ENCODE measurements at places on chromosomes 11 and 22.

- no peak for DNase-seq
Measured at GRCh38 chr11:45794169-45794568, 10.8 kb upstream of the SLC35C1 start.

GRCh38 chr11:114285599-114285998 lies 10.6 kb upstream of the NNMT start:
- DNase-seq, result no peak

GRCh38 chr11:68325907-68326220 lies 13.5 kb downstream of the LRP5 start:
- DNase-seq, result no peak

DNA sequence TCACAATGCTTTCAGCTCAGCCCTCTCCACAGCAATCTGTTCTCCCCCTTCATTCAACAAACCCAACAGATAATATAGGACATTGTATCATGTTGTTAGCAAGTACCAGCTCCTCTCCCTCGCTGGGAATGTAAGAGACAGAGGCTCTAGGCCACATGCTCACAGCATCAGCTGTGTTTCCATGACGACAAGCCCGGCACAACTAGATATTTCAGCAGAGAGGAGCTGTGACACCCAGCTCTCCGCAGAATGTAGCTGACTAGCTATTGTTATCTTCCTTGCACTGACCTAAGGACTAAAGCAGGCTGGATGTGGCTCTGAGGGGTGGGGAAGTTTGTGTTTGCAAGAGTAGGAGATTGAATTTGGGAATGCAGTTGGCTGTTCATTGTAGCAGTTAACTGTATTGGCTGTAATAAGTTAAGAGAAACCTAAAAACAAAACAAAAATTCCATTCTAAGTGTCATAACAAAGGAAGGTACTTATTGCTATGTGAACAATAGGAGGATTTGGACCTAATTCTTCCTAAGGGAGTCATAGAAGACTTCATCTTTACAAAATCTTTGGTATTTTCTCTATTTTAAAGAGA lies 28.0 kb upstream of the RRAS2 start:
- peak; percentile 53 for DNase-seq

- DNase-seq, result no peak
Measured at GRCh38 chr22:50444663-50445062, 30.2 kb downstream of the SBF1 start.

DNA sequence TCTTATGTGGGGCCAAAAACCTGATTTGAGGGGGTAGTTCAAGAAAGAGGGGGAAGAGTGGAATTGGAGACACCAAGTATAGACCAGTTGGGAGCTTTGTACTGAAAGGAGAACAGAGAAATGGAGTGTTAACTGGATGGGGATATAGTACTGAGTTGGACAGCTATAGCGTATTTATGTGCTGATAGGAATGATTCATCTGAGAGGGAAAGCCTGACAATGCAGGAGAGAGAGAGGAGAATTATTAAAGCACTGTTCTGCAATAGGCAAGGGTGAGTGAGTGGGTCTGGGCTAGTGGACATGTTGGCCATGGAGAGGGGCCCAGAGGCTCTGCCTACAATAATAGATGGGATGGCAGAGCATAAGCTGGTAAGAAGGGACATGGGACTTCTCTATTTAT lies 52.9 kb upstream of the PITPNB start:
- DNase-seq, result no peak

GRCh38 chr22:31199187-31199586 lies 12.9 kb upstream of the LIMK2 start:
- no peak for DNase-seq

GRCh38 chr11:5624489-5625279 lies at the start of gene TRIM34:
Gene TRIM34 (plus strand): TSS chr11:5625001. CDS start chr11:5632332, 7,331 bp downstream.
- DNase-seq, result peak; percentile 25

DNA sequence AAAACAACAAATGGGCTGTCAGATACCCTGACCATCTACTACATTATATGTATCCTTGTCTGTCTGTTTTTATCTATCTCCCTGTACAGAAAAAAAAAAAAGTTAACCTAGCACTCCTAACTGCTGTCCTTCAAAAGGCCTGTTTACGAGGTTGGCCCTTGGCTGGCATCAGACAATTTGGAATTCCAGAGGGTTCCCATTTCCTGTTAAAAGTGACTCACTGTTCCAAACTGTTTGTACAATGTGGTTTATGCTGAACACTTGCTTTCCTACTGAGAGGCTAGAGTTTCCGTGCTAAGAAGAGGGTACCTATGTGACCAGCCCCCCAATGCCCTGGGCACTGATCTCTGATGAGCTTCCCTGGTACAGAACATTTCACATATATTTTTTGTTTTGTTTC lies 65.9 kb upstream of the HMGXB4 start:
- DNase-seq, result no peak

DNA sequence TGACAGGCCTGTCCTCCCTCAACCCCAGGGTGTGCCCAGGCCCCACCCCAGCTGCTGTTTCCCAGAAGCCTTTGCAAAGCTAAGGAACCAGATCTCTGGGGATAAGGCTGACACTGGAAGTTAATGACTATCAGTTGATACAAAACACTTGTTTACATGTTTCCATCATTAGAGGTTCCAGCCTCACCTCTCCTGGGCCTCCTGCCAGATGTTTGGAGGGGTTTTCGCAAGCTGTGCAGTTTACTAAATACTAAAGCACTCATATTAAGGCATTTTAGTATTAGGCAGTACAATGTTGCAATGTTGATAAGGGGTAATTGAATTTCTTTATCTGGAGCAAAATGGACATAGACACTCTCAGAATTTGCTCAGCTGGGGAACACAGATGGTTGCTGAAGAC lies 218.7 kb downstream of the INSC start:
- DNase-seq, result no peak

- DNase-seq, result no peak
Measured at GRCh38 chr11:62789576-62789975, 2.2 kb downstream of the TMEM223 start.

- DNase-seq, result no peak
Measured at GRCh38 chr11:115067471-115067870, 389.1 kb downstream of the NXPE2 start.

DNA sequence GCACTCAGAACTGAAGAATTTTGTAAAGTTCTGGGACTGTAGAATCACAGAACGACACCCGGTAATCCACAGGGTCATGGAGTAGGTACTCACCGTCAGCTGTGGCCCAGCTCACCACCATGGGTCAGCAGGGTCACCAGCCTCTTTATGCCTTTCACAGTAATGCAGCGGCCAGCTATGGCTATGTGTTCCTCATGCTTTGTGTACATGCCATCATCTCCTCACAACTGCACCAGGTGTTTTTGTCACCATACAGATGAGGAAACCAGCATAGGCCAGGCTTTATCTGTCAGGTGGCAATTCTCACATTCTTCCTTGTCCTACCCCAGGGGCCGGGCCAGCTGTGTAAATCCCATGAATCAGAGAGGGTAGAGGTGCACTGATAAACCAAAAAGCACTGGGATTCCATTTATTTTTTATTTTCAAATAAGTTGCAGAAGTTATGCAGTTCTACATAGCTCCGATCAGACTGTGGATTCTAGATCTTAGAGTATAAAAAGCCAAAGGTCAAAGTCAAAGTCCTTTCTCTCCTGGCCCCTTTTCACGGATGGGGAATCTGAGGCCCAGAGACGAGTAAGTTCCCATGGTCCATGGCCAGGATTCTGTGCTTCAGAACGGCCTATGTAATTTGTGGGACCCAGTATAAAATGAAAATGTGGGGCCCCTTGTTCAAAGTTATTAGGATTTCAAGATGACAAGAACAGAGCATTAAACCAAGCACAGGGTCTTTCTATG lies 17.5 kb downstream of the TSKU start:
- no peak for DNase-seq

DNA sequence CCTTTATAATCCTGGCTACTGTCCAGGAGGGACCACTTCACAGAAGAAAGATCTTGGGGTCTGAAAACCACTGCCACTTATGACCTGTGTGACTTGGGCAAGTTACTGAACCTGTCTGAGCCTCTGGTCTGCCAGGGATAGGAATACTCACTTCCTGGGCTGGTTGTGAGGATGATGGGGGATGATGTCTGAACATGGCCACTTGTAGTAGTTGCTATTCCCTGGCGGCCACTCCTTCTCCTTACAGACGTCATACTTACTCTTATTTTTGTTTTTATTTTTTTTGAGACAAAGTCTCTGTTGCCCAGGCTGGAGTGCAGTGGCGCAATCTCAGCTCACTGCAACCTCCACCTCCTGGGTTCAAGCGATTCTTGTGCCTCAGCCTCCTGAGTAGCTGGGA lies 26.1 kb downstream of the CD82 start:
- no peak for DNase-seq

DNA sequence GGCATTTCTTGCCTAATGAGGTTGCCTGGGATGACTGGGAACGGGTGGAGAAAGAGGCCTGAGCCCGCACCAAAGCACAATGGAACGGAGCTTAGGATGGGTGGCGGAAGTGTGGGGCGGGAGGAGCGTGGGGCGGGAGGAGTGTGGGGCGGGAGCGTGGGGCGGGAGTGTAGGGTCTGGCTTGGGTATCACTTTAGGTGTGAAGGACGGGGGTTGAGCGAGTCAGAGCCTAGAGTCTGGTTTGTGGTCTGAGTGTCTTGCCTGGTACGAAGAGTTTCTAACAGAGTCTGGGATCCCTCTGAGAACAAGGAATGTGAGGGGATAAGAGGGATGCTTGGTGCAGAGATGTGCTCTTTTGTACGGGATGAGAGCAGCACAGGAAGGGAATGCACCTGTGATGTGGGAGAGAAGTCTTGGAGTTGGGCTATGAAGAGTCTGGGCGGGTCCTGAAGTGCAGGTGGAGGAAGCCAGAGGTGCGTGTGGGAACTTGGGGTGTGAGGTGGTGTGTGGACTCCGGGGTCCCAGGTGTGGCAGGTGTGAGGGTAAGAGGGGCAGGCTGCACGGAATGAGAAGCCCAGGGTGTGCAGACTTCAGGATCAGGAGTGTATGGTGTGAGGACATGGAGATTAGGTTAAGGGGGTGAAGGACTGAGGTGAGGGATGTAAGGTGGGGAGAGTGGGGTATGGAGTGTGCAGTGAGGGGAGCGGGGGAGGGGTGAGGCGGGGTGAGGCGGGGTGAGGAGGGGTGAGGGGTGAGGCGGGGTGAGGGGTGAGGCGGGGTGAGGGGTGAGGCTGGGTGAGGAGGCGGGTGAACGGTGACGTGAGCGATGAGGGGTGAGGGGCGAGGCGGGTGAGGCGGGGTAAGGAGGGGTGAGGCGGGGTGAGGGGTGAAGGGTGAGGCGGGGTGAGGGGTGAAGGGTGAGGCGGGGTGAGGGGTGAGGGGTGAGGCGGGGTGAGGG lies 1.0 kb downstream of the SYCE3 start:
- no peak for DNase-seq

DNA sequence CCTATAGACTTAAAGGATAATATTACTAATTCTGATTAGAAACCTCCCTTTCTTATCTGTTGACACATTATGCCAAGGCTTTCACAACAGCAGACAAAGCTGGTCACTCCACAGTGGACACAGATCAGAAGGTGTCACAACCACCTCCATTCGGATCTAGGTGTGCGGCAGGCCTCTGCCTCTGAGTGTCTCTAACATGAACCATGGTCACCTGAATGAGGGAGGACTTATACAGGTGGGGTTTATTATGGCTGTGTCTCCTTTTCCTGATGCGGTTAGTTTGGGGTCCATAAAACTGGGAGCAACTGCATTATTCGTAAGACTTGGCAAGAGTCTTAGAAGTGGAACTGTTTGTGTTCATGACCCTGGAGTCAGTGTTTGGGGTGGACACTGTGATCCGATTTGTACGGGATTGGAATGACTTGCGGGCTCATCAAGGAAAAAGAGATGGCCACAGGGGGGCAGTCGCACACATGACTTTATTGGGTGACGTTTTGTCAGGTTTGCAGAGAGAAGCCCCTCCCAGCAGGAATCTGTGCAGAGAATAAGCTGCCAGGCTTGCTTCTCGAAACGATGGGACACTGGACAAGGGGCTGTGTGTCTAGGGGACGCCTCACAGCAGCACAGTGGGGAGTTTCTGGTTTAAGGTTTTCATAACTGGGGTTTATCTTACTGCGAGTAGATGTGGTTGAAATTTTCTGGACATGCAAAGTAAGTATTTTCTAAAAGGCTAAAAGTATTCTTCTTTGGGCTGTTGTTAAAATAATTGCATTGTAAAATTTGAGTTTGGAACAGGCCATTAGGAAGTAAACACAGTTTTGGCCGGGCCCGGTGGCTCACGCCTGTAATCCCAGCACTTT lies 90.6 kb downstream of the GAB4 start:
- DNase-seq, result peak; percentile 63

All from WTC11 (cell line).